ENCODE measurements at places on chromosomes 7 and 10. TPM values are rescaled to one million over a fixed set of nuclear protein-coding genes. Genes with fewer than 3 reads are reported as not detected.

The PARD3 gene
- total RNA-seq = 22.0 TPM

The CYP3A7 gene
- not detected for total RNA-seq

The DIP2C gene
- 25.6 TPM for total RNA-seq

The PRR15 gene
- not detected for total RNA-seq

The SPDYE18 gene
- total RNA-seq = not detected

The EGFR gene
- total RNA-seq = 82.7 TPM

The FZD1 gene
- 11.8 TPM for total RNA-seq

The VAX1 gene
- total RNA-seq = not detected

The AIFM2 gene
- total RNA-seq = 5.6 TPM

The FKBP6 gene
- not detected for total RNA-seq

The FAM20C gene
- total RNA-seq = 33.5 TPM

The NPC1L1 gene
- total RNA-seq = not detected

The GHRHR gene
- not detected for total RNA-seq

The ODAD2 gene
- total RNA-seq = 20.0 TPM

The OR2A7 gene
- total RNA-seq = not detected

The STEAP1 gene
- 18.0 TPM for total RNA-seq

The CALHM1 gene
- total RNA-seq = not detected

The ATOH7 gene
- 0.12 TPM for total RNA-seq

The BRAT1 gene
- total RNA-seq = 27.3 TPM

The SND1 gene
- 246 TPM for total RNA-seq

The HECTD2 gene
- 4.8 TPM for total RNA-seq

The ZCCHC24 gene
- total RNA-seq = 33.2 TPM

The RFC2 gene
- 16.6 TPM for total RNA-seq

The TMEM229A gene
- not detected for total RNA-seq

The COL28A1 gene
- 0.14 TPM for total RNA-seq

The OR9A2 gene
- not detected for total RNA-seq

The INPP5A gene
- 64.5 TPM for total RNA-seq

The CFTR gene
- total RNA-seq = not detected

The TCAF2 gene
- 1.7 TPM for total RNA-seq

The CHST15 gene
- 7.8 TPM for total RNA-seq

The EPHB6 gene
- 0.28 TPM for total RNA-seq

The MKI67 gene
- total RNA-seq = 41.5 TPM

The UNCX gene
- not detected for total RNA-seq

The CDNF gene
- 0.63 TPM for total RNA-seq

The IGFBP1 gene
- not detected for total RNA-seq

The OPN4 gene
- not detected for total RNA-seq

The AFAP1L2 gene
- total RNA-seq = not detected

The GSTO2 gene
- total RNA-seq = 2.1 TPM

The FEZF1 gene
- not detected for total RNA-seq

The GPR85 gene
- total RNA-seq = 2.7 TPM

The DHTKD1 gene
- 13.6 TPM for total RNA-seq

The CRHR2 gene
- not detected for total RNA-seq

The FAM107B gene
- total RNA-seq = 43.1 TPM

The HABP2 gene
- total RNA-seq = not detected

The NACAD gene
- 9.3 TPM for total RNA-seq

The EPHA1 gene
- not detected for total RNA-seq

The CNOT4 gene
- 25.8 TPM for total RNA-seq
